ENCODE measurements at places on chromosomes 6 and 20.

- no peak for DNase-seq
These were observed 176.7 kb upstream of the HSF2 start for GRCh38 chr6:122222761-122223160.

GRCh38 chr6:139373154-139373927 is 1.1 kb downstream of the CITED2 start:
- DNase-seq: peak; percentile 78

DNA sequence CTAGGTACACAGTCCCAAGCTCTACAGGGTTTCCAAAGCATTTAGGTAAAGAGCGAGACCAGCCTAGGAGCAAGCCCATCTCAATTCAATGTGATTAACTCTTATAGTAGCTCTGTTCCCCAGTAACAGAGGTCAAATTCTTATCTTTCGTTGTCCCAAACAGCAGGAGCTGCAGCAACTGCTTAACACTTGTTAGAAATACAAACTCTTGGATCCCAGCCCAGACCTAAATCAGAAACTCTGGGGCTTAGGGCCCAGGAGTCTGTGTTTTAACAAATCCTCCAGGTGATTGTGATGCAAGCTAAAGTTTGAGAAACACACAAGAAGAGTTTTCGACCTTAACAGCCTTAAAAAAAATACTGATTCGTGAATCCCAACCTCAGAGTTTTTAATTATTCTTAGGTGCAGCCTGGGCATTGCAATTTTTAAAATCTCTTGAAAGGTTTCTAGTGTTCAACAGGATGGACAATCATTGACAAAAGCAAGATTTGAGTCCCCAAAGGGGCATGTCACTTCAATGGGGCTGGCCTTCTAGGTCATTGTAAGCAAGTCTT is 127.4 kb upstream of the HCRTR2 start:
- DNase-seq: no peak

- no peak for DNase-seq
These were observed 1113.1 kb upstream of the CITED2 start for GRCh38 chr6:140487586-140487985.
